ENCODE measurements at places on chromosomes 6 and 20. TPM values are rescaled to one million over a fixed set of nuclear protein-coding genes. Genes with fewer than 3 reads are reported as not detected.

SAPCD1 gene
- 9.4 TPM for total RNA-seq

BTNL2 gene
- total RNA-seq = not detected

TNF gene
- total RNA-seq = not detected

LINC00237 gene
- total RNA-seq = not detected

C2 gene
- not detected for total RNA-seq

STMND1 gene
- not detected for total RNA-seq

OR2B6 gene
- total RNA-seq = not detected

GRCh38 chr6:145670311-145670710 lies 65.0 kb downstream of the EPM2A start:
- DNase-seq = peak; percentile 90

DNA sequence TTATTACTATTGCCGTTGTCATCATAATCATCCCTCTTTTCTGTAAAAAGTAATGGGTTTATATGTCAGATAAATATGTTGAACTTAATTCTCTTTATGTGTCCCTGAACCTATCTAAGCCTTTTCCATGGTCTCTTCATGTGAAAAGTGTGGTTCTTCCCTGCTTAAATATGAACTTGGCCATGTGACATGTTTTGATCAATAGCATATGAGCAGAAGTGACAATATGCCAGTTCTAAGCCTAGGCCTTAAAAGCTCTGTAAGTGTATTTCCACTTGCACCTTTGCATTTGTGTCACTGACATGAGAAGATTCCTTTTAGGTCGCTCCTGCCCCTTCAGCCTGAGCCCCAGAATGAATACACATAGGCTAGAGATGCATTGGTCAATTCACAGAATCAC lies 188.4 kb upstream of the CCN2 start:
- no peak for DNase-seq

DNA sequence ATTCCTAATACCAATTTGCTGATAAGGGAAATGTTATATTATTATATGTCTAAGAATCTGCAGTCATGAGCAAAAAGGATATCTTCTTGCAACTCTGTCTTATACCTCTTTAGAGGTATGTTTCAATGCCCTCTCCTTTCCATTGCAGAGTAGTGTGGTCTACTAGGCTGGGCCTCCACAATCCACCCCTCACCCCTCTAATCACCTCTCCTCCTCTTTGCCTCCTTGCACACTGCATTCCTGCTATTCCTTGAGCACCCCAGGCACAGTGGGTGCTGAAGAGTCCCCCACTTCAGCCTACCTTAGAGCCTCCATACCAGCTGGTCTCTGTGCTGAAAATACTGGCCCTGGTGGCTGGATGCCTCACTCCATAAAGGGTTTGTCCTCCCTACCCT lies 26.9 kb downstream of the ARMC2 start:
- no peak for DNase-seq

GRCh38 chr20:12860619-12861247 lies 148.0 kb upstream of the SPTLC3 start:
- DNase-seq = no peak

- peak; percentile 55 for DNase-seq
Observed at GRCh38 chr6:16257999-16258708, 19.8 kb downstream of the GMPR start.

DNA sequence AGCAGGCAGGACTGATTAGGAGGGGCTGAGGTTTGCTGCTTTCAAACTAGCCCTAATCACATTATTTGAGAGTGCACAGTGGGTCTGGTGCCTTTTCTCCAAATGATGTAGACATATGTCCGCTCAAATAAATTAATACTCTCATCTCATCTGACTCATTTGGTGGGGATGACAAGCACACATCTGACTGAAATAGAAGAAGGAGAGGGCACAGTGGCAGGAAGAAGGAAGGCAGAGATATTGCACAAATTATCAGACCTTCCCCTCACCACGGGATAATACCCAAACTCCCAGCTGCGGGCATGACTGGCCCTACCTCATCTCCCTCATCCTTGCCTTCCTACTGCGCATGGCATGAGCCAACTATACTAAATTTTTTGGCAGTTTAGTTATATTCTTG lies 33.9 kb upstream of the TNFRSF21 start:
- no peak for DNase-seq

GRCh38 chr6:129276986-129277385 lies 394.0 kb downstream of the LAMA2 start:
- DNase-seq = peak; percentile 7

- DNase-seq = no peak
Observed at GRCh38 chr6:35833536-35833935, 28.4 kb downstream of the LHFPL5 start.

All from endothelial cell of umbilical vein (primary cell).